ENCODE measurements at places on chromosomes 3 and 15.

DNA sequence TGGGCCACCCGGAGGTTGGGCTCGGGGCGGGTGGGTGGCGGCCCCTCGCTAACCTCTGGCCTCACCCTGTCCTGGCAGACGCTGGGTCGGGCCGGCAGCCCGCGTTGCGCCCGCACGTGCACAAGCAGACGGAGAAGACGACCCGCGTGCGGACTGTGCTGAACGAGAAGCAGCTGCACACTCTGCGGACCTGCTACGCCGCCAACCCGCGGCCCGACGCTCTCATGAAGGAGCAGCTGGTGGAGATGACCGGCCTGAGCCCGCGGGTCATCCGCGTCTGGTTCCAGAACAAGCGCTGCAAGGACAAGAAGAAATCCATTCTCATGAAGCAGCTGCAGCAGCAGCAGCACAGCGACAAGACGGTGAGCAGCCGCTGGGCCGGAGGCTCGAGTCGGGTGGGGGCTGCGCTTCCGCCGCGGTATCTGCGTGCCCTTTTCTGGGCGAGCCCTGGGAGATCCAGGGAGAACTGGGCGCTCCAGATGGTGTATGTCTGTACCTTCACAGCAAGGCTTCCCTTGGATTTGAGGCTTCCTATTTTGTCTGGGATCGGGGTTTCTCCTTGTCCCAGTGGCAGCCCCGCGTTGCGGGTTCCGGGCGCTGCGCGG lies 3.7 kb downstream of the ISL2 start:
- DNase-seq, result no peak

GRCh38 chr3:12046406-12046805 lies 42.2 kb downstream of the SYN2 start:
- DNase-seq, result no peak

DNA sequence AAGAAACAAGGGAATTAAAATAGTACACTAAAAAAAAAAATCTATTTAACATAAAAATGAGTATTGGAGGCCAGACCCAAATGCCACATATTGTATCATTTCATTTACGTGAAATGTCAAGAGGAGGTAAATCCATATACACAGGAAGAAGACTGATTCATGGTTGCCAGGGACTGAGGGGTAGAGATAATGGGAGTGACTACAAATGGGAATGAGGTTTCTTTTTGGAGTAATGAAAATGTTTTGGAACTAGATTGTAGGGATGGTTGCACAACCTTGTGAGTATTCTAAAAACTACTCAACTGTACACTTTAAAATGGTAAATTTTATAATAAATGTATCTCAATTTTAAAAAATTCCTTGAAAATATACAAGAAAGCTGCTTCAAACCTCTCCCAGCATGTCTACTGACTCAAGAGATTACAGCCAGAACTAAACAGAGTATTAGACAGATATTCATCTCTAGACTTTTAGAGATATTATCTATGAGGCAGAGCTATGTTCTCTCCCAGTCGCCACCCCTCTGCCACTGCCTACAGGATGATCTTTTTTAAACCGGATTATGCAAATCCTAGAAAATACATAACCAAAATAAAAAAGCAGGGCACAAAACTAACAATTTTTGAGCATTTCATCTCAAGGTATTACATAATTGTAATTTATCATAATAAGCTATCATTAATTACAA lies 6.2 kb downstream of the HLTF start:
- no peak for DNase-seq

DNA sequence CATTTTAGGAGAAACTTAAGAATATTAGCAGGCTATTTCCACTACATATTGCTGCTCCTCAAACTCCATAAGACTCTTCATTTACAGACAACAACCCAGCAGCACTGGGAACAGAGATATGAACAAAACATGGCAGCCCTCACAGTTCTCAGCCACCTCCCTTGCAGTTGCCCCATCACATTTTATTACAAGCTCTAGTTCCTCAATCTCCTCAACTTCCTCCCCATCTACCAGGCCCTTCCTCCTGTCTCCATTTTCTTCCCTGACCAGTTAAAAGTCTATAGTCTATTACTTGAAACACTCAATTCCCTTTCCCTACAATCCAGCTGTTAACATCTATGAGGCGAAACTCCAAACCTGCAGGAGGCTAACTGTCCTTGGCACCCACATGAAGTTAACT lies 412.5 kb downstream of the TBC1D5 start:
- no peak for DNase-seq

DNA sequence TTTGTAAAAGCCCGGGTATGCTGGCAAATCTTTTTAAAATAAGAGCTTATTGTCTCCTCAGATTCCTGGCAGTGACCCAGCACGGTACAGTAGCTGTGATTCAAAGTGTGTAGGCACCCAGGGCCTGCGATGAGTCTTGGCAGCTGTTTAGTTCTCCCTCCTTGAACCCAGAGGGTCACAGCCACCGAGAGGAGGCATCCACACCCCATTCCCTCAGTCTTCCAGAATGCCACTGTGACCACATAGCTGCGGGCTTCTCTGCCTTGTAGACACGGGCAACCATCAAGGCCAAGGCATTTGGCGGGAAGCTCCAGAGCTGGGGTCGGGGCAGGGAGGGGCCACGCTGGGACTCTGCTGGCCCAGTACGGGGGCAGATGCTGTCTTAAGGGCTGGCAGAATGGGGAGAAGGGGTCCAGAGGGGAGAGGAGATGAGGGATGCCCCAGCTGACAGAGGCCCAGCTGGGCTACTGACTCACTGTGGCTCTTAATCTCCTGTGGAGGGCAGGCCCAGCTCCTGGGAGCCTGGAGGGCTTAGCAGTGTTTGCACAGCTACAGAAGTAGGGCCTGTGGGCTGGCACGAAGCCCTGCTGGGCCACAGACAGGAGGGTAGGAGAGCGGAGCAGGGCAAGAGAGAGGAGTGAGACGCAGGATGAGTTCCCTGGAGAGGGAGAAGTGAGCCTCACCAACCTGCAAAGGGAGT lies 68.8 kb upstream of the DLG1 start:
- DNase-seq, result no peak

DNA sequence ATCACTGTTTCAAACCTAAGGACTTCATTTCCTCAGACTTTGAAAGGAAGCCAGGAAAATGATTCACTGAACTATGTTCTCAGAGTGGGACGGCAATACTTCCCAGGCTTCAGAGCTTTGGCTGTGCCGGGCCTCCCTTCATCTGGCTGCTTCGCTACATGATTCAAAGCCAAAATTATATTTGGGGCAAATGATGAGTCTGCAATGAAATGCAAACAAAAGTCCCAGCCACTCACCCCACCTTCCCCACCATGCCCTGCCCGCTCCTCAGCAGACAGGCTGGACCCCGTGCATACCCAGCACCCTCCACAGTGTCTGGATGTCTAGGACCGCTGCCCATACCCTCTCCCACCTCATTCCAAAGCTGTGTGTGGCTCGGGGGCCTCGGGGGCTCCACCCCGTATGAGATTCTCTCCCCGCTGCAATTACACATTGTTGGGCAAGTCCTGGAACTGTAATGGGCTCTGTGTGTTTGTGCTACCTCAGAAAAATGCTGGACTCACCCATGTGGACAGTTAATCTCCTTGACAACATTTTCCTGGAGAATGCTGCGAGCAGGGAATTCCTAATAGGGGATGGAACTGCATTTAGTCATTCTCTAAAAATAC lies 32.2 kb downstream of the ATP10A start:
- no peak for DNase-seq

Data from stimulated activated CD4-positive, alpha-beta T cell treated with anti-CD3 and anti-CD28 coated beads, Interleukin-1b, Interleukin-23, amount 100 ng/mL, for 24 hours (primary cell).